Vagina (tissue), 2 donors: ENCODE measurements at places on chromosomes 3 and 15. TPM values are rescaled to one million over a fixed set of nuclear protein-coding genes. Genes with fewer than 3 reads are reported as not detected.

The GATA2 gene
- 50.6 TPM for total RNA-seq

The APBA2 gene
- total RNA-seq: 19.6 TPM

- no peak for DNase-seq
Measured at GRCh38 chr3:119562307-119562961, 3.0 kb upstream of the CD80 start.

- DNase-seq: no peak
Measured at GRCh38 chr3:189776149-189776824, 145.1 kb downstream of the TP63 start.

- DNase-seq: no peak
Measured at GRCh38 chr3:151916781-151917180, 43.3 kb downstream of the SUCNR1 start.

DNA sequence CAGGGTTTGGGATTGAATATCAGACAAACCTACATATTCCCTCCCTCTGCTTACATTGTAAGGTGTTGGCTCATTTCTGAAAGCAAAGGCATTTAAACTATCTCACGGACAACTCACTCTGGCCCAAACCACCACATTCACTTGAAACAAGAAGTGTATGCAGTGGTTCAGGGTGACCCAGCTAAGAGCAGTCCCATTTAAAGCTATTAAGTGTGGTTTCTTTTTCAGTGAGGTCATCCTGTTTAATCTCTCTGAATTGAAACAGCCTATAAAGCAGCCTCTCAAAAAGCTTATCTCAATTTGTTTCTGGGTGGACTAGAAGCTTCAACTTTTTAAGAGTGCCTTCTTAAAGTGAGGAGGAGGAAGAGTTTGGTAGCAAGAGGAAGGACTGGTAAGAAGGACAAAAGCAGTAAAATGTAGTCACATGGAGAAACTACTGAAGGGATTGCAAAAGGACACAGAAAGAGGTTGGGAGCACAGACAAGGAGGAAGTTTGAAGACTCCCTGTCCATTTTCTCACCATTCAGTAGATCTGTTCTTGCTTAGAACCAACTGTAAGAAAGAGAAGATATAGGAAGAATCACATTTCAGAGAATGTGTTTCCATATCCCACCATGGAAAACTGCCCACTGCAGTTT lies 151.6 kb downstream of the TMCO5A start:
- no peak for DNase-seq
